ENCODE measurements at places on chromosomes 2 and 18.

GRCh38 chr2:5064687-5065086, 627.5 kb upstream of the SOX11 start:
- DNase-seq = no peak

GRCh38 chr2:241724259-241724974, 10.0 kb upstream of the D2HGDH start:
- DNase-seq = no peak

DNA sequence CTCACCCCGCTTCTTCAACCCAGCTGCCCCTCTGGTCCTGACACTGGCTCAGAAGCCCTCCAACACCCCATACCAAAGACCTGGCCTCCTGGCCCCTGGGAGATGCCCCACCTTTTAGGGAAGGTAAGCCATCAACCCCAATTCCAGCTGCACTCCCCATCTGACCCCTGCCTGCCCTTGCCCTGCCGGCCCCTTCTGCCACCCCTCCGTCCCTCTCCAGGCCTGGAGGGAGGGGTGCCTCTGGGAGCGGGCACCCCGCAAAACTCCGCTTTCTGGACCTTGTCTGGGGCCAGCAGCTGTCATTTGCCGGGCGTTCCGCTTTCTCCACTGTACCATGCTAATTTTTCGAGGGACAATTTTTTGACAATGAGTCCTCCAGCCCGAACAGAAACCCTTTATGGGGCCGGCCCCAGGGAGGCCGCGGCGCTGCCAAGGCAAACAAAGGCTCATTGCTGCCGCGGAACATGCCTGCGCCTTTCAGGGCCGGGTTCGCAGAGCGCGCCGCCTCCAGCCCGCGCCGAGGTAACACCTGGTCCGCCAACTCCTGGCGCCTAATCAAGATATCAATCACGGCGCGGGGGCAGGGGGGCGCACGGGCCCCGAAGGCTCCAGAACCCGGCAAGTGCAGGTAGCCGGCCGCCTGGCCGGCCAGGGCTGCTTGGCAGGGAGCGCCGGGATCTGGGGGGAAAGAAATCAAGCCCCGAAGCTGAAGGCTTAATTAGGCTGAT, 96.0 kb downstream of the INHBB start:
- peak; percentile 87 for DNase-seq

GRCh38 chr18:10142496-10143160, 228.8 kb downstream of the VAPA start:
- no peak for DNase-seq

- no peak for DNase-seq
These were observed 76.9 kb downstream of the PTPN4 start for GRCh38 chr2:119836455-119837142.

- DNase-seq = no peak
These were observed 250.1 kb upstream of the VRK2 start for GRCh38 chr2:57796527-57796926.

All from NCI-H774 (cell line).